ENCODE measurements at places on chromosomes 1 and 21. TPM values are rescaled to one million over a fixed set of nuclear protein-coding genes. Genes with fewer than 3 reads are reported as not detected.

- H3K4me1 ChIP-seq = peaks cover 12% of the 10 kb centered on the region
- H3K36me3 ChIP-seq = peaks cover 5% of the 10 kb centered on the region
- no peak overlapping the region for H3K27ac ChIP-seq
- DNase-seq = no peak
Measured at GRCh38 chr1:15649937-15650336, 32.7 kb downstream of the DDI2 start.

DNA sequence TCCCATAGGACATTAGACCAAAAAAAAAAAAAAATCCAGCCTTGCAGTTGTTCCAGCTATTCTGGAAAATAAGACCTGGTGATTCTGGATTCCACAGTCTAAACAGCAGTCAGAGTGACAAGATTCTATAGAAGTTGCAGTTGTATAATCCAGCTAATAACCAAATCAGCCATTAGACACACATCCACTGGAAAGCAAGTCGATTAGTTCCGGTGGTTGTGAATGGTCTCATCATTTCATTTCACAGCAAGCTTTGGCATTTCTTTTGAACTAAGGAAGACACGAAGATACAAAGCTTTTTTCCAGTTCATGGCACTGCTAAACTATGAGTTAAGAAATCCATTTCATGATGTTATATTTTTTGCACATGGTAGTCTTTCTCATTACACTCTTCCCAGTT is 54.4 kb upstream of the FAM89A start:
- H3K27me3 ChIP-seq = peaks cover 56% of the 10 kb centered on the region
- H3K27ac ChIP-seq = no peak overlapping the region
- DNase-seq = no peak
- H3K4me1 ChIP-seq = no peaks in the 10 kb centered on the region
- peaks cover 2% of the 10 kb centered on the region for H3K36me3 ChIP-seq
- H3K4me3 ChIP-seq = no peak overlapping the region

DPYD gene
- total RNA-seq = 52.3 TPM

GRCh38 chr21:45277101-45278045 is 10.3 kb downstream of the POFUT2 start:
- no peak for DNase-seq
- H3K27me3 ChIP-seq = no peaks in the 10 kb centered on the region
- peaks cover 3% of the 10 kb centered on the region for H3K36me3 ChIP-seq
- H3K4me1 ChIP-seq = no peaks in the 10 kb centered on the region

DNA sequence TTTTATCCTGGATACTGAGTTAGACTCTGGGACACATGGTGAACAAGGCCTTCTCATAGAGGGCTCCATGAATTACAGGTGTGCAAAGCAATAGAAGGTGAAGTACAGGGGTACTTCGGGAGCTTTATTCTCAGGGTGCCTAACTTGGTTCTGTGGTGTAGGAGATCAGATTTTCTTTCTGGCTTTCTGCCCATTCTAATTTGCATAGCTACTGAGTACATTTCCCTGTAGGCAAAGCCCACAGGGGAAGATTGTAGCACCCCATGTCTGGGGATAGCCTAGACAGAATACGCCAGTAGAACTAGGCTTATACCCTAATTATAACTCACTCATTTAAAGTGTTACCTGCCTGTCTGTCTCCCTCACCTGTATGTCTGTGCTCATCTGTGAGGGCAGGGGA is 49.7 kb downstream of the PGM1 start:
- peaks cover 5% of the 10 kb centered on the region for H3K4me1 ChIP-seq
- no peak for DNase-seq
- H3K36me3 ChIP-seq = peaks cover 12% of the 10 kb centered on the region
- no peak overlapping the region for H3K27ac ChIP-seq

DNA sequence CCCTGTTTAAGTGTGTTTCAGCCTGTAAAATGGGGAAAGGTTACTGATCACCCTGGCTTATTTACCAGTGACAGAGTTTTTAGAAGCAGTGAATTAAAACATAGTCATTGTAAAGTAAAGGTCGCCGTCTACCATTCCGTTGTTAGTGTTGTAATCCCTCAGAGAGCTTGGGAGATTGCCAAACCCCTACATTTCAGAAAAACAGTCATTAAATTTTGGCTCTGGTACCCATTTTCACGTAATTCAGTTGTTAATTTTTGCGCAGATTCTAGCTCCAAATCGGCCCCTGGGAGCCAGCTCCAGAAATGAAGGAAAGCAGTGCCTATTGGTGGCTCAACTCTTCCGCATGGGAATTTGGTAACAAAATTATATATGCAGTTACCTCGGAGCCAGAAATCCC is 127.7 kb upstream of the AJAP1 start:
- no peaks in the 10 kb centered on the region for H3K4me1 ChIP-seq
- H3K27me3 ChIP-seq = peaks cover 26% of the 10 kb centered on the region
- no peak overlapping the region for H3K4me3 ChIP-seq

DNA sequence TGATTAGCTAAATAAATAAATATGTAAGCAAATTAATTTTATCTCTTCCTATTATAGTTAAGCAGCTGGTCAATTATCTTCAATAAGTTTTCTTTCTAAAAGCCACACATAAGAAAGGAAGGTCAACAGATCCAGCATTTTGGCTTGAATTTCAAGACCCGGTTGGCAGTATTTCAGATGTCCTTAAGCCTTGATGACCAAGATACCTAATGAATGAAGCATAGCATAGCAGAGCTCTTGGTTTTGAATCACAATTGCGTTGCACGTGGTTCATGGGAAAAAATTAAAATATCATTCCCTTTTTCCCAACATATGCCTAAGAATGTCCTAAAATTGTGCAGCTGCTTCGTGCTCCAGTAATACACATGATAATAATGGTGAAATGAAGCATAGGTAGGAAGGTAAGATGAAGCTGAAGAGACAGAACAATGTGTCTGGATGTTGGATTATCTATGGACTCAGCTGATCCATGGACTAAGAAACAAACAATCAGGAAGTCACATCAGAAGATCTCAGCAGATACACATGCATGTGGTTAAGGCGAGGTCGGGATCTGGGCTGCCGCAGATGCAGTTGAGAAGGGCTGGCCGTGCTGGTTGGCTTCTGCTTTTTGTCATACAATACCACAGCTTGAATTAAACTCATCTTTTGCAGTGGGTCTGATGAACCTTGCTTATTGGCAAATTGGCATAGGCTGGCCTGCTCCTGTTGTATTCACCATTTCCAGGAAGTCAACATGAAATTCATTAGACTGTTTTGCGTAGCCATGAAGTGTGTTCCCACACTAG is 284.9 kb upstream of the RUNX1 start:
- peaks cover 6% of the 10 kb centered on the region for H3K27me3 ChIP-seq
- H3K4me3 ChIP-seq = no peak overlapping the region
- no peaks in the 10 kb centered on the region for H3K36me3 ChIP-seq
- H3K4me1 ChIP-seq = no peaks in the 10 kb centered on the region
- H3K27ac ChIP-seq = no peak overlapping the region

- no peak for DNase-seq
- peaks cover 3% of the 10 kb centered on the region for H3K4me1 ChIP-seq
- H3K4me3 ChIP-seq = no peak overlapping the region
- peaks cover 5% of the 10 kb centered on the region for H3K36me3 ChIP-seq
- H3K27ac ChIP-seq = no peak overlapping the region
Measured at GRCh38 chr1:11184973-11185372, 4.2 kb upstream of the ANGPTL7 start.

- peak overlapping the region; percentile 79 for H3K27ac ChIP-seq
- H3K27me3 ChIP-seq = no peaks in the 10 kb centered on the region
Measured at GRCh38 chr1:55194851-55195250, 20.3 kb downstream of the USP24 start.

DNA sequence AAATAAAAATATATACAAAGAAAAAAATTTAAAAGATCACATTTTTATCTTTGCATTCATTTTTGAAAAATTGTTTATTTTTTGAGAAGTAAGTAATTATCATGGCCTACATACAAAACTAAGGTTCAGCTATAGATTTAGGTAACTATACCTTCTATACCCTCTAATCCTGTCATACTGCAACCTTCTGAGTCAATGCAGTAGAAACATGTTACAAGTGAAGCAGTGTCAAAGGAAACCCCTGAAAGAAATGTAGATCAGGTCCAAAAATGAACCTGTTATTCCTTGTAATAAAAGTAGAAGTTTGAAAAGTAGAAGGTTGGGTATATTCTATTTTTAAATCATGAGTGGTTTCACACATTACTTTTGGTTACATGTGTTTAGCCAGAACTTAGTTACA is 51.3 kb downstream of the PTGS2 start:
- H3K4me3 ChIP-seq = no peak overlapping the region
- peaks cover 2% of the 10 kb centered on the region for H3K4me1 ChIP-seq
- H3K27ac ChIP-seq = no peak overlapping the region
- no peak for DNase-seq
- H3K36me3 ChIP-seq = no peaks in the 10 kb centered on the region

EXOC8 gene
- 29.8 TPM for total RNA-seq

DNA sequence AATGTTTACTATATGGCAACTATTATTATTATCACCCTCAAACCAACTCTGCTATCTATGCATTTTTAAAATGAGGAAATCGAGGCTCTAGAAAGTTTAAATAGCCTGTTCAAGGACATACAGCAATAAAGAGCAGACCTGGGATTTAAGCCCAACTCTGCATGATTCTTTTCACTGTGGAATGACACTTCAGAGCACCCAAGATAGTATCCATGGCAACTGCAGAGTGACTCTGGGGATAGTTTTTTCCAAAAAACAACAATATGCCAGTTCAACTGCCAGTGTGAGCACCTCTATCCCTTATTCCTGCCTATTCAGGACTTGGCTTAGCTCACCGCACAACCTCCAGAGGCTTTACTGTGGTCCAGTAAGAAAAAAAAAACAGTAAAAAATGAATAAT is 293.9 kb downstream of the BRINP2 start:
- H3K4me3 ChIP-seq = no peak overlapping the region
- H3K4me1 ChIP-seq = no peaks in the 10 kb centered on the region
- DNase-seq = no peak

DNA sequence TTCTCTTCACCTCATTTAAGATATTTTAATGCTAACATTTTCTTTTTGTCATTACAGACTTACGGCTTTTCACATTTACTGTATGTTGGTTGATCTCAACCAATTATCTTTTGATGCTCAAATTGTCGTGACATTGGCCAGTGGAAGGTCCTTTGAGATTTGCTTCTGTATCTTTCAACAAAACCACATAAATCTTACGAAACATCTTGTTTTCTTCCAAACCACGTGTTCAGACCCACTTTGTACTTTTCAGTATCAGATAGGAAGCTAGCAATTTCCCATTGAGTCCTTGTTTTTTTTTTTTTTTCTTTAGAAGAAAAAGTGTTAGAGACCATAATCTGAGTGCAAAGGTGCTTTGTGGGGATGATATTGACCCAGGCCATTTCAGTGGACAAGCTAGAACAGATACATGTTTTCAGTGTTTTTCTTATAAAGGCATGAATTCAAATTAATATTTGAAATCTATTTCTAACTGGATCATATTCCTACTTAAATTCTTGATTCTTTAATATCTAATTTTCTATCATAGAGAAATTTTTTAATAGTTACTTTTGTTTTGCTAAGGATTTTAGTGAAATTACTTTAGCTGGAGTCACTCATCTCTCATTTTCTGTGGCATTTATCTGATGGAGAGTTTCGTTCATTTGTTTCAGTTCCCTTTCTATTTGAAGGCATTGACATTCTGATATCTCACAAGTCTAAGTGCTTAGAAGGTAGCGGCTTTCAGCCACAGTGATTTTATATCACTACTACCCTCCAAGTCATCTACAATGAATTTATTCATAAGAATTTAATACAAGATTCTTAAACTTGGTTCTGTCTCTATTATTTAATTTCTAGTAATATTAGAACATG is 26.7 kb downstream of the ATG4C start:
- no peak overlapping the region for H3K27ac ChIP-seq
- no peaks in the 10 kb centered on the region for H3K4me1 ChIP-seq
- no peaks in the 10 kb centered on the region for H3K27me3 ChIP-seq
- DNase-seq = no peak

SPATA45 gene
- total RNA-seq = not detected

DNA sequence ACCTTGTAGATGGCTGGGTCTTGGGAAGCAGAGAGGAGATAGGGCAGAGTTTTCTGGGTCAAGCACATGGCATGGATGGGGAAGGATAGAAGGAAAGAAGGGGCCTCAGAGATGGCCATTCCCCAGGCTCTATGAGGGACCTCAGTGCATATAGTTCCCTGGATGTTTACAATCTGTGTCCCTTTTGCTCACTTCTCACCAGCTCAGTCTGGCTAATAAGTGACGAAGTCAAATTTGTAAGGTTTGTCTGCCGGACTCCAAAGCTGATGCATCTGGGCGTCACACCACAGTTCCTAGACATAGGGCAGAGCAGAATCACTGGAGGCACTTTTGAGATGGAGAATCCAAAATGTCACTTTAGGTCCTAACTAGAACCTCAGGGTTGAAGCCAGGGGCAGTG is 416.4 kb upstream of the PROX1 start:
- H3K4me1 ChIP-seq = no peaks in the 10 kb centered on the region
- peaks cover 6% of the 10 kb centered on the region for H3K27me3 ChIP-seq

DNA sequence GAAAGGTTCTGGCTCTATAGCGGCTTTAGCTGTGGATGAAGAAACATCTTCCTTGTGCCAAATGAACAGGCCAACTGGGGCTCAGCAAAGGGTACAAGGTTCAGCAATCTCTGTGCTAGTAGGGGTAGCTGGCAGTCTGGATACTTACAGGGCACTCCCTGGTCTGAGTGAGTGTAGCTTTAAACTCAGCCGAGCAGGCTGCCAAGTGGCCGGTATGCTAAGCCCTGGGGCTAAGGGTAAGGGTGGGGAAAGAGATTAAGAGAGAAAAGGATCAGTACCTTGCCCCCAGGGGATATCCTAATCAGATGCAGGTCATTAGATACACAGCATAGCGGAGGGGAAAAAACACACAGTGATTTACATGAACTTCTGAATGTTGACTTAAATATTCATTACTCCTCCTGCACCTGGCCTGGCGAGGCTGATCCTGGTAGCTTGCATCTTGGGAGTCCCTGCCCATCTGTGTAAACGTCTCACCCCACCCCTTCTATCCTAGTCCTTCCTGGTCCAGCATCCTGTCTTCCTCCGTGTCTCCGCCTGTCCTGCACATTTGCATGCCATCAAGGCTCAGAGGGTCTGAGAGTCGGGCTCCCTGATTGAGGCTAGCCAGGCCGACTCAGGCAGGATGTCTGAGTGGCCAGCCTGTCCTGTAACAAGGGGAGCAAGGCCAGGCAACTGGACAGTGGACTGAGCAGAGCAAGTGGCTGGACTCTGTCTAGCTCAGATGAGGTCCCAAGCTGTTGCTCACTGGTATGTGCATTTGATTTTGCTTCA is 39.5 kb upstream of the CNTN2 start:
- DNase-seq = no peak
- peaks cover 7% of the 10 kb centered on the region for H3K4me1 ChIP-seq
- no peak overlapping the region for H3K27ac ChIP-seq
- H3K27me3 ChIP-seq = peaks cover 63% of the 10 kb centered on the region
- peaks cover 4% of the 10 kb centered on the region for H3K36me3 ChIP-seq
- no peak overlapping the region for H3K4me3 ChIP-seq

Measured in T-helper 17 cell (primary cell).